ENCODE measurements at places on chromosomes 16 and 17.

DNA sequence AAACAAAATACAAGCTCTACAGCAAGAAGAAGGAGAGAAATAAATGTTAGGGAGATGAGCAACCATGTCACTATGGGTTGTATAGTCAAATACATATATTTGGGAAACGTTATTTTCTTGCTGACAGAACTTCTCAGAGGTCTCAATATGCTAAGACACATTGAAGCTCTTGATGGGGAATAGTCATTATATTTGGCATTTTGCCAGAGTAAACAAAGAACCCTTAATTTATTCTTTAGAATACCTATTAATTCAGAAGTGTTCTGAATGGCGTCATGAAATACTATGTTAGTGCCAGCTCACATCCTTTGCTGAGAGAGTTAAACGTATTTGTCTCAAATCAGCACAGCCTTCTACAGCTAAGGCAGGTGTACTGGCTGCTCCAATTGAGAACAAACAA, 458.9 kb downstream of the CDH13 start:
- DNase-seq = no peak

DNA sequence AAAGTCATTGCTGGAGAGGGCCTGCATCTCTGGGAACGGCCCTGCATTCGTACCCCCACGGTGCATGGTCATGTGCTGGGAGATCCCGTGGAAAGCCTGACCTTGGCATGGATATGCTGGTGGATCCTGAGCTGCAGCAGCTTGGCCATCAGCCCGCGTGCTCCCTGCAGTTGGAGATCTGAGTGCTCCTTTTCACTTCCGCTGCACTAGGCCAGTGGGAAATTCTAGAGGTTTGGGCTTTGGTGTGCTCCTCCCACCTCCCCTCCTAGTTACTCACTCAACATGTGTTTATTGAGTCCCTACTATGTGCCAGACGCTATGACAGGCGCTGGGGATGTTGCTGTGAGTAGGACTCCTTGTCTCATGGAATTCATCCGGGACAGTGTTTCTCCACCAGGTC, 91.1 kb downstream of the RGS9 start:
- DNase-seq = no peak

GRCh38 chr16:50469121-50469743, 79.0 kb upstream of the NKD1 start:
- DNase-seq = no peak

DNA sequence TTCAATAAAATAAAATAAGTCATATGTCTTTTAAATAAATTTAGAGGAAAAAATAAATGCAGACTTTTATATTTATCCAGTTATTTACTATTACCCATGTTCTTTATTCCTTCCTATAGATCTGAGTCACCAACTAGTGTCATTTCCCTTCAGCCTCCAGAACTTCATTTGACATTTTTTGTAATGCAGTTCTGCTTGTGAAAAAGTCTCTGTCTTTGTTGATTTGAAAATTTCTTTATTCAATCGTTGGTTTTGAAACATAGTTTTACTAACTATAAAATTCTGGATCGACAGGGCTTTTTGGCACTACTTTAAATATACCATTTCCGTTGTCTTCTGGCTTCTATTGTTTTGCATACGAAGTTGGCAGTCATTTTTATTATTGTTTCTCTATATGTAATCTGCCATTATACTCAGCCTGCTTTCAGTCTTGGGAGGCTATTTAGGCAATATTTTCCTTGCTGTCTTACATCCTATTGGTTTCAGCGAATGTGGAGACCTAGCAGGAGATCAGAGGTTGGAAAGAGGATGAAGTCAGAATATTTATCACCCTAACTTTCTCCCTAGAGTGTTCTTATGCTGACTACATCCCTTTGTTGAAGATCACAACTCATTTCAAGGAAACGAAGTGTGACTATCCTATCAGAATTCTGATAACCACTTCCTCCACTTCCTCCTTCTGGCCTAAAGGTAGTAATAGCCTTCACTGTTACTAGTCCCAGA, 42.0 kb upstream of the SLC6A2 start:
- DNase-seq = no peak

DNA sequence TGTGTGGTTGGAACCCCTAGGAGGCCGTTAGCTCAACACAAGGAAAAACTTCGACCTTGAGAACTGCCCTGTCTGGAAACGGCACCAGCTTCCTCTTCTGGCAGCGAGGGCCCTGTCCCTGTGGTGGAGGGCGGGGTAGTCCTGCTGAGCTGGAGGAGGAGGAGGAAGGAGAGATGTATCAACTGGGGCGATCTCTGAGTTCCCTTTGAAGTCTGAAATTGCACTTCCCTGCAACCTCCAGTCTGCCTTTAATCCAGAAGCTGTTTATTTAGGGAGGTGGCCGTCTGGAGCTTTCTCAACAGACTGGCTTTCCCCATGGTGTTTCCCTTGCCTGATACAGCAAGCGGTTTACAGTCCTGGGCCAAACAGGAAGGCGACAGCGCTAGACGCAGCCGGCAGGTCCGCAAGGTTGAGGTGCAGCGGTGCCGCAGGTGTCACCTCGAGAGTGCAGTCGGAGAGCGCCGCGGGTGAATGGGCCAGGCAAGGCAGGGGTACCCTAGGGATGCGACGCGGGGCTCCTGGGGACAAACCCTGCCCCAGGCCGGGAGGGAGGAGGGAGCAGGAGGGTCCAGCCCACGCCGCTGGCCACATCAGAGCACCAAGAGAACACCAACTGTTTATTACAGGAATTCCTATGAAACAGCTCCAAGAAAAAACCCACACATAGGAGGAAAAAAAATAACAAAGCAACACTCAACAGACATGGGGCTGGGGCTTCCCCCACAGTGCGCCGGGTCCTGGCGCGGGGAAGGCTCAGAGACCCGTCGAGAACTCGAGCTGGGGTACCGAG, 11.4 kb upstream of the MRPS23 start:
- DNase-seq = peak; percentile 61

GRCh38 chr16:2939968-2940367, 24.1 kb upstream of the KREMEN2 start:
- no peak for DNase-seq

DNA sequence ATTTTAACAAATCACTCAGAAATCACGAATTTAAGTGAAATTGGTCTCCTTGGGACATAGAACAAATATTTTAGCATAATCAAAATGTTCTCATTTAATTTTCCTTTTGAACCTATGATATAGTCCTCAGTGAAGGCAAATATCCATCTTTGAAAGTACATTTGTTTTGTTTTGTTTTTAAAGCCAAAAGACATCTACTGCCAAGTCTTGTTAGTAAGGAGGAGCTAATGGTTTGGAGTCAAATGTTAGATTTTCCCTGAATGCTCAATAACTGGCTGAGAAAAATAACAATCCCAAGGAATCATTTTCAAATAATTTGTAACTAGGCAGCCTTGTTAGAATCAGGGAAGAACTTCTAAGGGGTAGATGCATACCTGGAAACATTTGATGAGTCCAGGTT, 302.9 kb upstream of the MAF start:
- no peak for DNase-seq

- DNase-seq = no peak
Measured at GRCh38 chr16:82892324-82892723, 265.6 kb downstream of the CDH13 start.

- DNase-seq = no peak
Measured at GRCh38 chr17:80033840-80034239, 1.8 kb downstream of the TBC1D16 start.

DNA sequence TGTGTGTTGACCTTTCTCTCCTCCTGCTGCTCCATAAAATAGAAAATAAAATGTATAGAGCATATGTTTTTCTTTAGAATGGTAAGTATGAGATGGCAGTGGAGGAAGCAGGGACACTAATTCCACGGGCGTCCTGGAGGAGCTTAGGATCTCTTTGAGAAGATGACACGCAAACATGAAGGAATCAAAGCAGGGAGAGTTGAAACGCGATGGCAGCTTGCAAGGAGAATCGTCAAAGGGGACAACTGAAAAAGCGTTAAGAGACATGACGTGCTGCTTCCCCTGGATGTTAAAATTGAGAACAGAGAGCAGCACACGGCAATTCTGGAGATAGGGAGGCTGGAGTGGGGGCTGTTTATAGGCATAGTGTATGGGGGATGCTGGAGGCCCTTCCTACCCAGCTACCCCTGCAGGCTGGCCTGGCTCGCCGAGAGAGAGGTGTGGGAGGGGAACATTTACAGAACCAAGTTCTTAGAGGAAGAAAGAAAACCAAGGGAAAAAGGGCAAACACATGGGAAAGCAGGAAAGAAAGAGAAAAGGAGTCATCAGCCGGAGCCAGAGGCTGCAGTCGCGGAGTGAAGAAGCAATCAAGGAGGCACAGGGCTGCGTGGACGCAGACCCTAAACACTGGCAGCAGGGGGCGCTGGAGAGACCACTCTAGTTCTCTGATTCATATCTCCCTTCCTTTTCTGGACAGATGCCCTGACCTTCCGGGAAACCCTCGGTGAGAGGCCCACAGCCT, 55.8 kb downstream of the MYH13 start:
- no peak for DNase-seq

DNA sequence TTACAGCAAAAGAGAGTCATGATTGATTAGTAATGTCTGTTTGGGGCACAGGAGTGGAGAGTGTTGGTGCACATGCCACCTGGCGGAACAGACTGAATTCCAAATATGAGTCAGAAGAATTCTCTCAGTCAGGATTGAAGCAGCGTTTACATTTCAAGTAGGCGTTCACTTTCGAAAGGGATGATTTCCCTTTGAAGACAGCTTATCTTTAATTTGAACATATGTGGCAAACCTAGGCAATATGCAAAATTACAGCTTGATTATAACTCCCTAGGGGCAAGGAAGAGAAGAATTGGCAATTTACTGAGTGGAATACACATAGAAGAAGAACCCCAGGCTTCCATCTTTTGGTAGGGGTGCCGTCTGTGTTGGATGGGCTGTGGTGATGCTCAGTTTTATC, 235.8 kb downstream of the HAPSTR1 start:
- DNase-seq = no peak

- peak; percentile 21 for DNase-seq
Measured at GRCh38 chr16:85258166-85258565, 145.9 kb upstream of the CIBAR2 start.

GRCh38 chr16:3819175-3819527, 61.4 kb downstream of the CREBBP start:
- no peak for DNase-seq

DNA sequence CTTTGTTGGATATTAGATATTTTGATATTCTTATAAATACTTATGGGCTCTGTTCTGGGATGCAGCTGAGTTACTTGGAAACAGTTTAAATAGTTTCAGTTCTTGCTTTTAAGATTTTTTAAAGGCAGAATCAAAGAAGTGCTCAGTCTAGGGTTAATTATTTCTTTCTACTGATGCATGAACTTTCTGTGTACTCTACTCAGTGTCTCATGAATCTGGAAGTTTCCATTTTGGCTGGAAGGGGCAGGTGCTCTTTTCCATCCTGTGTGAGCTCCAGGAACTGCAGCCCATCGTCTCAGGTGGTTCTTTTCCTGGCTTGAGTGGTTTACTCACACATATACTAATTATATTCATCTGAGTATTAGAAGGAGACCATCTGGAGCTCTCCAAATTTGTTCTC, 61.1 kb upstream of the CPHXL start:
- no peak for DNase-seq

DNA sequence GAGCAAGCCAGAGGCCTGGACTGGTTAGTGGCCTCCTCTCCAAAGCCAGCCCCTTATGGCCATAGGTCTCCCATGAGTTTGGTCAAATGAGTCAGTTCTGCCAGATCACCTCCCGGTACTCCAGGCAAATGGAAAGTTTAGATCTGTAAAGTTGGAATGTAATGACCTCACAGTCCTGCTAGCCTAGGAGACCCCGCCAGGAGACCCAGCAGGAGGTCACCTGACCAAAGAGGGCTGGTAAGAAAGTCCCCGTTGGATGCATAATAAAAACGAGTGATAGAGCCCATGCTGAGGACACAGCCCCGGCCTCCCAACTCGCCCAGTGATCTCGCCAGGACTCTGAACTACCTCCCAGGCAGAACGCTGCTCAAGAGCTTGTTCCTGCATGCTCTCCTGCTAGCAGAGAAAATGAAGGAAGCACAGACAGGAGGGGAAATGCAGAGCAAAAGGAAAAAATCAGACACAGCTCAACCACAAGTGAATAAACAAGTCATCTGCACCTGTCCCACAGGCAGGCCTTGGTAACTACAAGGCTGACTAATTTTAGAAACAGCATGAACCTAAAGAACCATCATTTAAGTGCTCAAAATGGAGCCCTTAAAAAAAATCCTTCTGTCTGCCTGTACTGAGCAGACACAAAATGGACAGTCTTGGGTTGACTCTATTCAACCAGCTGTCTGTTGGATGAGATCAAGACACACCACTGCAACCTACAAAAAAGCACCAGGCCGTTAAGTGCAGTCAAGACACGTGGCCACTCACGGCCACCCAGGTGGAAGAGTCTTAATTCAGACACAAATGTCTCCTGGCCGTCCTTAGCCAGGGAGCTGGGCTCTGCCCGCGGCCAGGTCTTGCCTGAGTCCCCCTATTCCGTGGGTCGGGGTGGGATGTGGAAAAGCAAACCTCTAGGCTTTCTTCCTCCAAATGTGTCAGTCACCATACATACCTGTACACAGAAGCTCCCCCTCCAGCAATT, 9.2 kb downstream of the CDIP1 start:
- DNase-seq = peak; percentile 24

DNA sequence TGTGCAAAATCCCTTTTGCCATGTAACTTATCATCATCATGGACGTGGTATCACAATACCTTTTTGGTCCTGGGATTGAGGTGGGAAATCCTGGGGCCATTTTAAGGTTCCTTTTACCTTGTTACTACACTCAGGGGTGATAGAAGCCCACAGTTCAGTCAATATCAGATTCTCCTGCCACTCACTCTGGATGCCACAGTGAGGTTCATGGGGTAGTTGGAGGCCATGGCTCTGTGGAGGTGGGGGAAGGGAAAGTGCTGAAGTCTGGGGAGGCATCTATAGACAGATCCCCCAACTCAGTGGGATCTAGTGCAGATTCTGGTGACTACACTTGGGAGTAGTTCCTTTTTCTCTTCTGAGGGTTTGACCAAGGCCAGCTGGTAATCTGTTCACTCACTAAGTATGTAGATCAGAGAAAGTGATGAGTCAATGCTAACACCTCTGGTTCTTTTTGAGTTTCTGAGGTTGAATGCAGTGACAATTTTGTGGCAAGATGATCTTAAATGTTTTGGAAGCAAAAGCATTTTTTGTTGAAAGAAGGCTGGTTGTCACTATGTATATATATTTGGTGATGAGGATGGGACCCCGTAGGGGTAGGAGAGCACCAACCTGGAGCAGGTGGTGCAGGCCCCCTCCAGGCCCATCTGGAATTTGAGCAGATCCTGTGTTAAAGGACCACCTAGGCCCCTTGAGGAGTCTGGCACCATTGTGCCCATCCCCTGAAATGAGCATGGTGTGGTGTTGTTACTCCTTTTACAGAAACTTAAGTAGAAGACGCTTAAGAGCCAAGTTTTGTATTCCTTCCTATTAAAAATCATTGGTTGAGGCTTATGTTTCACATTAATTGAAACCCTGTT, 18.8 kb upstream of the IRF8 start:
- no peak for DNase-seq

- no peak for DNase-seq
Measured at GRCh38 chr16:85715169-85716021, 26.6 kb upstream of the GINS2 start.
